ENCODE measurements at places on chromosomes 7 and 10.

- H3K4me3 ChIP-seq = no peak overlapping the region
- DNase-seq = no peak
- H3K4me1 ChIP-seq = no peaks in the 10 kb centered on the region
Observed at GRCh38 chr7:123580406-123581161, 21.0 kb upstream of the ASB15 start.

DNA sequence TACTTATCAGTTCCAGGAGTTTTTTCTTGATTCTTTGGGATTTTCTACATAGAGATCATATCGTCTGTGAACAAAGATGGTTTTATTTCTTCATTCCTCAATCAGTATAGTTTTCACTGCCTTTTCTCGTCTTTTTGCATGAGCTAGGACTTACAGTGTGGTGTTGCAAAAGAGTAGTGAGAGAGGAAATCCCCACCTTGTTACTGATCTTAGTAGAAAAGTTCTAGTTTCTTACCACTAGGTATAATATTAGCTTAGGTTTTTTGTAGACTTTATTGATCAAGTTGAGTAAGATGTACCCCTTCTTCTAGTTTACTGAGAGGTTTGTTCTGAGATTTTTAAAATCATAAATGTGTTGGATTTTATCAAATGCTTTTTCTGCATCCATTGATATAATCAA is 123.3 kb downstream of the TMEM26 start:
- no peak for DNase-seq
- no peak overlapping the region for H3K4me3 ChIP-seq
- no peak overlapping the region for H3K27ac ChIP-seq
- H3K27me3 ChIP-seq = no peaks in the 10 kb centered on the region
- H3K4me1 ChIP-seq = no peaks in the 10 kb centered on the region

- no peak for DNase-seq
- peaks cover 16% of the 10 kb centered on the region for H3K4me1 ChIP-seq
- peak overlapping the region; percentile 99 for H3K4me3 ChIP-seq
Observed at GRCh38 chr10:69123306-69123746, 652 bp upstream of the VPS26A start.

DNA sequence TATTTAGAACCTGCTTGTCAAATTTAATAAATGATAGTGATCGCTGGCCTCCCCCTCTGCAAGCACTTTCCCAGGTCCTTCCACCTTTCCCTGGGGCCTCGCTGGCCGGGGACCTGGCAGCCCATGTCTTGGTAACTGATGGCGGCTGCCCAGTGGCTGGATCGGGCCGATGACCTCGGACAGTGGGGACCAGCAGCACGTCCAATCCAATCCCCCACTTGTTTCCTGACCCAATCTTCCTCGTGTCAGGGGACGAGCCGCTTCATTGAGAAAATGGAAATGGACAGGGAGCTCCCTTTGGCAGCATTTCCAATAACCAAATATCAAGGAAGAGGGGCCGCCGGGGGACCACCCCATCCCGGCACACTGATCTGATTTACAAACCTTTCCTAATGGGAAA is 17.2 kb downstream of the EBF3 start:
- peaks cover 84% of the 10 kb centered on the region for H3K4me1 ChIP-seq
- H3K36me3 ChIP-seq = no peaks in the 10 kb centered on the region
- H3K27me3 ChIP-seq = peaks cover 6% of the 10 kb centered on the region
- DNase-seq = no peak
- H3K4me3 ChIP-seq = no peak overlapping the region

GRCh38 chr7:11516328-11516727 is 315.7 kb downstream of the THSD7A start:
- no peaks in the 10 kb centered on the region for H3K27me3 ChIP-seq
- no peak overlapping the region for H3K4me3 ChIP-seq
- no peak overlapping the region for H3K27ac ChIP-seq
- H3K36me3 ChIP-seq = no peaks in the 10 kb centered on the region

DNA sequence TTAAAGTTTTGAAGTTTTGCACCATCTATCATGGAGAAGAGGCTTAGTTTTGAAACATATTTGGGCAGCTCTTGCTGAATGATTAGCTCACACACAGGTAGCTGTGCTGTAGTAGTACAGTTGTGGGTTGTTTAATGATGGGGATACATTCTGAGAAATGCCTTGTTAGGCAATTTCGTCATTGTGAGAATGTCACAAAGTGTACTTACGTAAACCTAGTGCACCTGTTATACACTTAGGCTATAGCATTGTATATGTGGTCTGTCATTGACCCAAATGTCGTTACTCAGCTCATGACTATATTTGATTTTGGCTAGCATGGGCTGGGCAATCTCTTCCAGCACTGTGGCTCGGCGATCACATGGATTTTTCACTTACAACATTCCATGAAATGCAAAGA is 247.2 kb upstream of the IGFBP3 start:
- no peaks in the 10 kb centered on the region for H3K4me1 ChIP-seq
- no peak overlapping the region for H3K27ac ChIP-seq
- H3K27me3 ChIP-seq = no peaks in the 10 kb centered on the region
- no peak overlapping the region for H3K4me3 ChIP-seq
- no peaks in the 10 kb centered on the region for H3K36me3 ChIP-seq
- no peak for DNase-seq

DNA sequence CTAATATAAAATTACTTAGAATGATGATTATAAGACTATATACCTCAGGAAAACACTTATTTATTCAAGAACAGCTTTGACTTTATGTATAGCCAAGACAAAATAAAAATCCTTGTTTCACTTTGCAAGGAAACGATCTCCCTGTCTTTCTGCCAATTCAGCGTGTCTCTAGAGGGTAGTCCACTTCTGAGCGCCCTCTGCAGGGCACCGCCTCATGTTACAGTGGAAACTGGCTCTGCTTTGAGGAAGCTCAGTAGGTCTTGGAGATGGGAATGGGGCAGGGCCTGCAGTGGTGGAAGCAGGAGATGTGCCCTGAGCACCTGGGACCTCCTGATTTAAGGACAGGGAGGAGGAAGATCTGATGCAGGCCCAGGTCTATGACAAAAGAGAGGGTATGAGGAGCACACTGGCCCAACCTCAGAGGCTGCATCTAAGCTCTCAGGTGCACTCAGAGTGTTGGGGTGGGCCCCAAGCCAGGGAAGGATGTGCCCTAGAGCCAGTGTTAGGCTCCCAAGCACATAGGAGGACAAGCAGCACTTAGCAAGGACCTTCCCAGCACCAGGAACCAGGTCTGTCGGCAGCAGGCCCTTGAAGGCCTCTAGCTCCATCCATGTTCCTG is 481.0 kb downstream of the TNS3 start:
- H3K27ac ChIP-seq = no peak overlapping the region
- H3K36me3 ChIP-seq = no peaks in the 10 kb centered on the region
- no peaks in the 10 kb centered on the region for H3K27me3 ChIP-seq

- DNase-seq = no peak
- H3K4me1 ChIP-seq = peaks cover 3% of the 10 kb centered on the region
Observed at GRCh38 chr7:155509725-155510551, 36.4 kb downstream of the CNPY1 start.

DNA sequence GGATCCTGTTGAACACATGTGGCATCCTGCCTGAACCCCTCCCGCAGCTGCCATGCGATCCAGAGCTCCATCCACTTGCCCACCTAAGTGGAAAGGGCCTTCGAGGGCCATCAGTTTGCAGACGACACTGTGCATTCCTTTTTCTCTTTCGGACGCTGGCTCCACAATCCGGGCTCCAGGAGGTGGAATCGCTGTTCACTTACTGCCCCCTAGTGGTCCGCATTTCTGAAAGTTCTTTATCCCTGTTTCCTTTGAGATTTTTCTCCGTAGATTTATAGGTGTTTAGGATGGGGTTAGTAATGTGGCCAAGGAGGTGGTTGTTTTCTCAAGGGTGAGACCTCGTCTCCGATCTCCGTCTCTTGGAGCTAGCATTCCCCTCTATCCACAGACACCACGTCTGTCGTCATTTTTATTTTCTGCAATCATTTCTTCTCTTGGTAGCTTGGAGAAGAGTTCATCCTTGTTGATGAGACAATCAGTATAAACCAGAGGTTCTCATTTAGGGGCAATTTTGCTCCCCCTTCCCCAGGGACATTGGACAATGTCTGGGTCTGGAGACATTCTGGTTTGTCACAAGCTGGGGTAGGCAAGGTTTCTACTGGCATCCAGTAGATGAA is 204.6 kb downstream of the ARHGAP21 start:
- H3K4me3 ChIP-seq = no peak overlapping the region
- H3K36me3 ChIP-seq = no peaks in the 10 kb centered on the region
- H3K27ac ChIP-seq = no peak overlapping the region
- DNase-seq = peak; percentile 46
- H3K4me1 ChIP-seq = peaks cover 8% of the 10 kb centered on the region

DNA sequence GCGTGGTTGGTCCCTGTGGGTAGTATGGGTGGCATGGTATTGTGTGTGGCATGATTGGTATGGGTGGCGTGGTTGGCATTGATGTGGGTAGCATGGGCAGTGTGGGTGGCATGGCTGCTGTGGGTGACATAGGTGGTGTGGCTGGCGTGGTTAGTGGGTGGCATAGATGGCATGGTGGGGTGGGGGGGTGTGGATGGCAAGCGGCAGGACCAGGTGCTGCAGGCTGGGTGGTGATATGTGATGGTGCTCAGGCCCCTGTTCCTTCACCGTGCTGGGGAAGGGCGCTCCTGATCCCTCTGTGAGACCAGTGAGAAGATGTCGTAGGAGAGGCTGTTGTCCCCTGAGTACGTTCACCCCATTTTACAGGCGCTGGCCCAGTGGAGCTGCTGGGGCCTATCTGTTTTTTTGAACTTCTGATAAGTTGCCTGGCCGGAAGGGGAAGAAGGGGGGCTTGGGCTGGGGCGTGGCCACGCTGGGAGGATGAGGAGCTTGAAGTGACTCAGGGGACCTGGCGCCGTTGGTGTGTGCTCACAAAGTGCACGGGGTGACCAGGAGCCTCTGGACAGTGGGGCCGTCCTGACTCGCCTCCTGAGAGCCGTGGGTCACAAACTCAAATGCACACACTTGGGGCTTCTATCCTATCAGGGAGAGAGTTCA is 17.5 kb downstream of the INPP5A start:
- peak; percentile 65 for DNase-seq
- H3K36me3 ChIP-seq = no peaks in the 10 kb centered on the region
- peaks cover 11% of the 10 kb centered on the region for H3K4me1 ChIP-seq
- H3K27ac ChIP-seq = no peak overlapping the region
- H3K27me3 ChIP-seq = no peaks in the 10 kb centered on the region
- H3K4me3 ChIP-seq = no peak overlapping the region

- peak; percentile 7 for DNase-seq
- no peak overlapping the region for H3K27ac ChIP-seq
- H3K4me1 ChIP-seq = peaks cover 6% of the 10 kb centered on the region
Observed at GRCh38 chr10:114276671-114277070, 37.6 kb downstream of the VWA2 start.

GRCh38 chr7:7732621-7733281 is 14.3 kb upstream of the RPA3 start:
- no peak for DNase-seq
- H3K27ac ChIP-seq = no peak overlapping the region
- no peaks in the 10 kb centered on the region for H3K27me3 ChIP-seq
- H3K4me1 ChIP-seq = peaks cover 11% of the 10 kb centered on the region

- no peak for DNase-seq
- no peak overlapping the region for H3K27ac ChIP-seq
- no peaks in the 10 kb centered on the region for H3K4me1 ChIP-seq
- H3K27me3 ChIP-seq = no peaks in the 10 kb centered on the region
- H3K4me3 ChIP-seq = no peak overlapping the region
Observed at GRCh38 chr10:108653531-108653930, 1269.8 kb downstream of the XPNPEP1 start.

GRCh38 chr10:133258818-133259601 is 17.7 kb downstream of the ADAM8 start:
- peaks cover 37% of the 10 kb centered on the region for H3K4me1 ChIP-seq
- no peaks in the 10 kb centered on the region for H3K27me3 ChIP-seq
- peak overlapping the region; percentile 94 for H3K27ac ChIP-seq
- H3K4me3 ChIP-seq = no peak overlapping the region
- H3K36me3 ChIP-seq = no peaks in the 10 kb centered on the region
- DNase-seq = peak; percentile 86

DNA sequence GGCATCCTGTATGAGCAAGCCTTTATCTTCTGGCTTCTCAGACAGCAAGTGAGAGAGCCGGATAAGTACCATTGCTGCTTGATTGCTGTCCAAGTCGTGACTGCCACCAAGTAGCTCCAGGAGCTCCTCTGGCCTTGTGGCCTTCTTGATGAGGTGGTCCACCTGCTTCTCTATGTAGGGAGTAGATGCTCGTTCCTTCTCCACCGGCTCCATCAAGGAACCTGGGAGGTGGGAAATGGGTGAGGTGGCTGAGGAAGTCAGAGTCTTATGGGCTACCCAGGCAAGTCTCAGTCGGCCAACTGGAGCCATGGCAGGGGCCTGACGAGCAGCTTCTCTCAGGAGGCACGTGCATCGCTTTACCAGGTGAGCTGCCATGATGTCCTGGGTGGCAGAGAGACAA is 2.6 kb downstream of the TBRG4 start:
- DNase-seq = no peak
- H3K27me3 ChIP-seq = no peaks in the 10 kb centered on the region
- peaks cover 56% of the 10 kb centered on the region for H3K4me1 ChIP-seq
- no peak overlapping the region for H3K4me3 ChIP-seq
- no peak overlapping the region for H3K27ac ChIP-seq

GRCh38 chr7:12385364-12385786 is 18.3 kb downstream of the VWDE start:
- DNase-seq = no peak
- no peak overlapping the region for H3K27ac ChIP-seq
- H3K4me3 ChIP-seq = no peak overlapping the region
- no peaks in the 10 kb centered on the region for H3K27me3 ChIP-seq
- H3K4me1 ChIP-seq = no peaks in the 10 kb centered on the region
- no peaks in the 10 kb centered on the region for H3K36me3 ChIP-seq

GRCh38 chr7:50923476-50923875 is 140.8 kb upstream of the GRB10 start:
- no peak overlapping the region for H3K4me3 ChIP-seq
- H3K27ac ChIP-seq = no peak overlapping the region
- H3K4me1 ChIP-seq = no peaks in the 10 kb centered on the region
- DNase-seq = no peak

GRCh38 chr10:131609176-131609575 is 291.6 kb upstream of the PPP2R2D start:
- H3K4me3 ChIP-seq = no peak overlapping the region
- H3K27me3 ChIP-seq = no peaks in the 10 kb centered on the region
- no peak overlapping the region for H3K27ac ChIP-seq
- no peaks in the 10 kb centered on the region for H3K36me3 ChIP-seq

DNA sequence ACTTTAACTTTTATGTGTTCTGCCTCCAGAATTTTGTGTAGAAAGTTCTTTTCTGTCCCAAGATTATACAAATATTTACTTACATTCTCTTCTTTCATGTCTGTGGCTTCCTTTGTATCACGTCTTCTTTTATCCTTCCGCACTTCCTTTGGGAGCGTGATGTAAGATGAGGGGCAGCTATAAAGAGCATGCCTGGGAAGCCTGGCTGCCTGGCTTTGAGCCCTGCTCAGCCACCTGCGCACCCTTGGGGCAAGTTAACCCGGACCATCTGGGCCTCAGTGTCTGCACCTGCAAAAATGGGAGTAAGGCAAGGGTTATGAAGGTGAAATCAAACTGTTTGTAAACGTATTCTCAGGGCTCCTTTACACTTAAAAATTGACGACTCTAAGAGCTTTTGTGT is 25.2 kb downstream of the PALD1 start:
- no peaks in the 10 kb centered on the region for H3K27me3 ChIP-seq
- no peak overlapping the region for H3K27ac ChIP-seq
- H3K4me1 ChIP-seq = peaks cover 51% of the 10 kb centered on the region
- DNase-seq = no peak
- no peaks in the 10 kb centered on the region for H3K36me3 ChIP-seq

GRCh38 chr7:96297876-96298275 is 24.0 kb downstream of the SLC25A13 start:
- H3K36me3 ChIP-seq = peaks cover 20% of the 10 kb centered on the region
- no peaks in the 10 kb centered on the region for H3K4me1 ChIP-seq
- no peak overlapping the region for H3K27ac ChIP-seq
- no peaks in the 10 kb centered on the region for H3K27me3 ChIP-seq
- no peak for DNase-seq
